ENCODE measurements at places on chromosomes 11 and 22.

GRCh38 chr22:36819112-36819511, 2.3 kb upstream of the PVALB start:
- DNase-seq: no peak

- no peak for DNase-seq
These were observed 7.0 kb downstream of the ALDH3B1 start for GRCh38 chr11:68016904-68017817.

GRCh38 chr22:37060801-37061610, 9.5 kb downstream of the KCTD17 start:
- peak; percentile 52 for DNase-seq

DNA sequence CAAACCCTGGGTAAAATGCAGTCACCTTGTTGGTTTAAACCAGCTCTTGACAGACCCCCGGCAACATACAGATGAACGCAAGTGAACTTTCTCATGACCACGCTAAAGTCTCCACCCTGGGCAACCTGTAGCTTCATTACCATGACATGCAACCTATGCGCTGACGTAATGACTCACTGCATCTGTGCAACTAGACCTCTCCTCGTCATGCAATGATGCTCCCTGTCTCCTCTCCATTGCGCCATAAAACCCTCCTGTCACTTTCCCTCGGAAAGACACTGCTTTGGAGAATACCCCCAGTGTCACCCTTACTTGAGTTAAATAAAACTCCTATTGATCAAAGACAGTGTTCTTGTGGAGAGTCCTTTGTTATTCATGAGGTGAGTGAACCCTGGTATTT, 52.5 kb downstream of the RCN1 start:
- DNase-seq: no peak

DNA sequence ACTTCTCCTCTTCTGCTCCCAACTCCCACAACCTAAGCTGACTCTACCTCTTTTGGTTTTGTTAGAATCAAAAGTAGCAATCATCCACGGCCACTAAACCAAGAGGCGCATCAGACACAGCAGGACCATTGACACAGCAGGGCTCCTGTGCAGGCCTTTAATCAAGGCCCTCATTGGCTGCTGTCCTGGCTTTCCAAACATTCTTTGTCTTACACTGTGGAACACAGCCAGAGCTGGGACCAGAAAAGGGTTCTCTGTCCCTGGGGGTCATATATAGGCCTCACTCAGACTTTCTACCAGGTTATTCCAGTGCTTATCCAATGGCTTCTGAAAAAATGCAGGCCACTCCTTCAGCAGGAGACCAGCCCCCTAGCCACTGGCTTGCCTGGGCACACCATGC, 212.7 kb upstream of the NTM start:
- DNase-seq: no peak

- peak; percentile 38 for DNase-seq
These were observed at the start of gene ALKBH8 for GRCh38 chr11:107565219-107565937. Gene ALKBH8 (minus strand): TSS chr11:107565735. CDS start chr11:107560893, 4,842 bp downstream.

- no peak for DNase-seq
These were observed 471.5 kb upstream of the API5 start for GRCh38 chr11:42840176-42840829.

GRCh38 chr11:32325187-32325586, 110.2 kb downstream of the WT1 start:
- no peak for DNase-seq

DNA sequence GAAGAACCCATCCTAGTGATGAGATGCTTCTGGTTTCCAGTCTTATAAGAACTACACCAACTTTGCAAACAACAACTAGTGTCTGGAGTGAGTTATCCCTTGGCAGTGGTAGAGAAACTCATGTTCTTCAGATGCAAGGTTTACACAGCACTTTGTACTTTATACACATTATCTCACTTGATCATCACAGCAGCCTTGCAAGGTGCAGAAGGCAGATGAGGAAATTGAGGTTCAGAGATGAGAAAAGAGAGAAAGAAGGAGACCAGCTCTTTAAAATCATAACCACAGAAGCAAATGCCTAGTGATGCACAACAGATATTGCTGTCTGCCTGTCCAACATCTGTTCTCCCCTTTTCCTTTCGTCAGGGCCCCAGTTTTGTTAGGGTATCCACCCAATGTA, 16.7 kb upstream of the CD44 start:
- no peak for DNase-seq

DNA sequence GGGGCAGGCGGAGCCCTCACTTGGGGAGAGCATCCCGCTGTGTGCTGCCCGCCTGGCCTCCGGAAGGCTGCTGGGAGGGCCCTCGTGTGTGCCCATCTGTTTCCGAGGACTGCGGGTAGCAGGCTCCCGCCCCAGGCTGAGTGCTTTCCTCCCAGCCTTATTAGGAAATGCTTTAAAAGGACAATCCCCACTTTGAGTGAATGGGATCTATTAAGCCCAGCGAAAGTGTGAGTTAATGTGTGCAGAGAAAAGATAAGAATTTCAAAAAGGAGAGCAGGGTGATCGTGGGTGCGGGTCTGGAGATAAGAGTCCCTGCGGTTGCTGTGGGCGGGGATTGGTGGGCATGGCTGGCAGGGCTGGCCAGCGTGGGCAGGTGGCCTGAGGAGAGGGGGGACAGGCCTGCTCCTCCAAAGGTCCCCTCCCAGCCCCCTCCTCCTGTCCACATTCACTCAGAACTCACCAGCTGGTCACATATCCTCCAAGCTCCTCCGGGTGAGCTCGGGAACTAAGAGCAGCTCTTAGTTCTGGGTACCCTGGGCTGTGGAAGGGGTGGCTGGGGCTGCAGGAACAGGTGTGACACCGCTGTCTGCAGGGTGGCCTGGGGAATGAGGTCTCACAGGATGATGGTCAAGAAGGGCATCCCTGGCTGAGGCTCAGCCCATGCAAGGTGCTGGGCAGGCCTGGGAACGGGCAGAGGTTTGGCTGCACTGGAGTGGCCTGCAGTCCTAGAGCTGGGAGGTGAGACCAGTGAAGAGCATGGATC, 1260.3 kb downstream of the BRD1 start:
- DNase-seq: no peak

DNA sequence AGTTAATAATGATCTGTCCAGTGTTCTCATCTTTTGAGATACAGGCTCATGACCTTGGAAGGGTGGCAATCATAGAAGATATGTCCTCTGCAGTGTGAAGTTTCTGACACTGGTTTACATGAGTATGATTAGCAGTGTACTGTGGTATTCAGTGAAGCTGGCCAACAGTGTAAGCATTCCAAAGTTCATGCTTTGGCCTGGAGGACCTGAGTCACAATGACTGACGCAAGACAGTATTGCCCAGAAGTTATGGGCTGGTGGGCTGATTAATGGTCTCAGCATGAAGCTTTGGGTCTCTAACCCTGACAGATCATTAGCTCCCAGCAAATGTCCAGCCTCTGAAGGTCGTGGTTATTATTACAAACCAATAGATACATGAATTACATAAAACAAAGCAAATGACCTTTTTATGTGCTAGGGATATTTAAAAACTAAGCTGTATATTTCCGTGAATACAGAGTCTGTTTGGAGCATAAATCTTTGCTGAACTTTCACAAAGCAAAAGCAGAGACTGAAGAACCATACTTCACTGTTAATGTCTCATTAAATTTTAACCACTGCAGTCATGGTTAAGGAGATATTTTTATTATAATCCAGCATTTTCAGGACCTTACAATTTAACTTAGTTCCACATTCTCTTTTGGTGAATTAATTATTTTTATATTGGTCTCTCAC, 28.3 kb upstream of the USP47 start:
- no peak for DNase-seq

- DNase-seq: no peak
These were observed 259.2 kb upstream of the ANO3 start for GRCh38 chr11:26072614-26073153.

GRCh38 chr22:38881997-38882879, 10.2 kb upstream of the CBX6 start:
- DNase-seq: no peak

DNA sequence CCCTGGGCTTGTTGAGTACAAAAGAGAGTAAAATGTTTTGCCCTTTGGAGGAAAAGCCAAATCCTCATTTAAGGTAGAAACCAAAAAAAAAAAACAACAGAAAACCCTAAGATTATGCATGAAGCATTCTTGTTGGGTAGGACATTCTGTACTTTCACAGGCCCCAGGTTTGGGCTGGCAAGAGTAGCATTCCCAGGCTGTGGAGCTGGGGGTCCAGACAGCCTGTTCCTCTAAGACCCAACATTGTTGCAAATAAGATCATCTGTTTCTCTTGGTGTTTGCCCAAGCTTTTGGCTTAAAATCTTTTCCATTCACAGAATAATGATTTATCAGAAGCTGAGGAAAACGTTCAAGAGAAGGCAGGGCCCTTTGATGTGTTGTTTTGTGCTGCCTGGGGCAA, 123.8 kb downstream of the MICAL2 start:
- no peak for DNase-seq

- DNase-seq: no peak
These were observed 17.4 kb upstream of the CSNK2A3 start for GRCh38 chr11:11370255-11370961.

DNA sequence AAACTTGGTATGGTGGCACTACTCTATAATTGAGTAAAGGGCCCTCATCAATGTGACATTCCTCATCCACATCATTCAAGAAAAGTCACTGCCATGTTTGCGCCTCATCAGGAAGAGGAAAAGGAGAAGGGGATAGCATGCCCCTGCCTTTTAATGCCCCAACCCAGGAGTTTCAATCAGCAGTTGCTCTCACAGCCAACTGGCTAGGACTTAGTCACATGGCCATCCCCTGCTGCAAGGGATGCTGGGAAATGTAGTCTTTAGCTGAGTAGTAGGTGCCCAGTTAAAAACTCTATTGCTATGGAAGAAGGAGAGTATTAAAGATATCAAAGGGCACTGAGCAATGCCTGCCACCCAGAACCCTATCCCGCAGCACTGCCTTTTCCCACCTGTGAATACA, 10.9 kb upstream of the CCND1 start:
- DNase-seq: no peak

DNA sequence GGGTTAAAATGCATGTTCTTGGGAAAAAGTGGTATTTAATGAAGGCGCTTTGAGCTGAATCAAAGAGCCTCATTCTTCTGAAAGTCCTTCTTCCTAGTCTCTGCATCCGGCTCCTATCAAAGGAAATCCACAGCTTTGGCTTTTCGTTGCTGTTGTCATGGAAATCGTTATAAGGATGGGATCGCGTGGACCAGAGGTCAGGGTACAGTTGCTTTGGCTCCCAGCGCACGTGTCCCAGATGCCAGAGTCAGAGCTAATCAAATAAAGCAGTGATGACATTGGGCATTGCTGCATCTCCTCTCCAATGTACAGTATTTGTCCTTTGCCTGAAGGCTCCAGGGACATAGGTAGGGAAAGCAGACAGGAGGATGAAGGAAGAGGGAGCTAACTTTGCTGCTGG, 181.9 kb downstream of the MYO18B start:
- no peak for DNase-seq

GRCh38 chr11:65215441-65216076, 33.8 kb downstream of the CAPN1 start:
- DNase-seq: no peak

DNA sequence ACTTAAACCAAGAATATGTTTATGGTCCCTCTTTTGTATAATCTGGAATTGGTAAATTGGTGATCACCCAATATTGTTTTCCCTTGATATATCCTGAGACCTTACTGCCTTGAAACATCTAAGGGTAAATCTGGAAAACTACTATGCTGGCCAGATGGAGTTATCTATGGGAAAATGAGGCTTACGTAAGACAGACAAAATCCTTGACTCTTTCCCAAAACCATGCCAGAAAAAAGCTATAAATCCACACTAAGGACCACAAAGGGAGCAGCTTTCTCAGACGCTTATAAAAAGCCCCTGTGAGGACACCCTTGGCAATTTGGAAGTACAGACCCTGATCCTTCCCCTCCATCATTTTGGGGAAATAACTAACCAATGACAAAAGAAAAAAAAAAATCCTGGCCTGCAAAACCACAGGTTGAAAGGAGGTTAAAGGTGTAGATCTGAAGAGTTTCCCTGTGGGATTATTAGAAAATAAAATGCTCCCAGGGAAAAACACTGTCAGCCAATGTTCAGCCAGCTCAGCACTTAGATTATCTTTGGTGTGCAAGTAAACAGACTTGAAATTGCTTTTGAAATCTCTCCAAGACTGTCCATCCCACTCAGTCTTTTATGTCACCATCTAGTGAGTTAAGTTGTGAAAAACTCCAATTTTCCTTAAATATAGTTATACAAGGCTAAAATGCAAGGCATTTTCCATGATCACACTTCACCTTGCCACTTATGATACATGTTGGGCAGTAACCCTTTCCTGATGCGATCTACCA, 6.6 kb upstream of the AMBRA1 start:
- DNase-seq: no peak

DNA sequence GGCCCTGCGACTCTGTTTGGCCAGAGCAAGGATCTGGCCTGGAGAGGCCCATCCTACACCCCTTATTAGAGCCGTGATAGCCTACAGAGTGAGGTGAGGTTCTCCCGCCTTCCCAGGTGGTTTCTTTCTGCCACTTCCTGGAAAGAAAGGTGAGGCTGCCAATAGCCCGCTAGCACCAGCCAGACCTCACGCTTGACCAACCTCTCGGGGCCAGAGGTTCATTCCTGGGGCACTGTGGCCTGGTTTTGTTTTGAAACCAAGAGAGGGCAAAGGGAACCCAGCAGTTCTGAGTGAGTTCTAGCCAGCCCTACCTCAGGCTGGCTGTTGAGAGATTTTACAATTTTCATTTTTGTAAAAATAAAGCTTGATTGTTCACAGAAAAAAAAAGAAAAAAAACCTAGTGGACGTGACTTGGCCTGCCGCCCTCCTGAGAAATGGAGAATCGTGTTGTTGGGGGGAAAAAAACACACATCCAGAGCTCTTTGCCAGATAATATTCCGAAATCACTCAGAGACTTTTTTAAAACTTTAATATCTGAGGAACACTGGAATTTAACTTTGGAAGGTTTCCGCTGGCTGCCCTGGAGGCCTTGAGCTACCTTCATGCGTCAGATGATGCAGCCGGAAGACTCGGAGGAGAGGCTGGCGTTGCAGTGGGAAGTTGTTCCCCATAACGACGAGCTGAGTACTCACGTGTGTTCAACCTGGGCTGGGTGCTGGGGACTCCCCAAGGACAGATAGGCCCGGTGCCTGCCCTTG, 84.5 kb downstream of the BCR start:
- DNase-seq: no peak

DNA sequence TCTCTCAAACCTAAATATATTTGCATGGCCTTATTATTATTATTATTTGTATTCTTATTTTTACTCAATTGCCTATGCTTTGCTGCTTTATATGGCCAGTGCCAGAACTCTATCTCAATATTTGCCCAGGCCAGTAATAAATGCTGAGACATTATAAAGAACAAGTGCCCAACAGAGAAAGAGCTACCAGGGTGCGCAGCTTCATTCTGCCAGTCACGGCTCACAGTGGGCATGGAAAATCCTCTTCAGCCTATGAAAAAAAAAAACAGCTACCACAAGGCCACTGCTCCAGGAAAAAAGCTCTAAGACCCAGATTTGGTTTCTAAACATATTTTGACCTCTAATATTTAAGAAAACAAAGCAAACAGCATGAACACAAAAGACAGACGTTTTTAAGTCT, 1223.6 kb downstream of the LRRC4C start:
- no peak for DNase-seq
